Fibroblast of villous mesenchyme (primary cell): ENCODE measurements at places on chromosomes 6 and 20. TPM values are rescaled to one million over a fixed set of nuclear protein-coding genes. Genes with fewer than 3 reads are reported as not detected.

NKAIN2 gene
- not detected in 2 replicates for total RNA-seq

C6orf118 gene
- not detected in 2 replicates for total RNA-seq

ZSCAN31 gene
- 3.5 and 3.9 TPM in 2 replicates for total RNA-seq

MYBL2 gene
- total RNA-seq: 11.7 and 13.2 TPM in 2 replicates

BTN3A1 gene
- total RNA-seq: 22.5 and 39.3 TPM in 2 replicates

MCHR2 gene
- total RNA-seq: not detected in 2 replicates

CAPN11 gene
- total RNA-seq: not detected in 2 replicates

SIGLEC1 gene
- total RNA-seq: not detected in 2 replicates

ARHGAP40 gene
- total RNA-seq: not detected in 2 replicates

C20orf204 gene
- 0.43 and 0.97 TPM in 2 replicates for total RNA-seq

IFT52 gene
- total RNA-seq: 33.5 and 35.8 TPM in 2 replicates
